ENCODE measurements at places on chromosomes 5 and 9.

DNA sequence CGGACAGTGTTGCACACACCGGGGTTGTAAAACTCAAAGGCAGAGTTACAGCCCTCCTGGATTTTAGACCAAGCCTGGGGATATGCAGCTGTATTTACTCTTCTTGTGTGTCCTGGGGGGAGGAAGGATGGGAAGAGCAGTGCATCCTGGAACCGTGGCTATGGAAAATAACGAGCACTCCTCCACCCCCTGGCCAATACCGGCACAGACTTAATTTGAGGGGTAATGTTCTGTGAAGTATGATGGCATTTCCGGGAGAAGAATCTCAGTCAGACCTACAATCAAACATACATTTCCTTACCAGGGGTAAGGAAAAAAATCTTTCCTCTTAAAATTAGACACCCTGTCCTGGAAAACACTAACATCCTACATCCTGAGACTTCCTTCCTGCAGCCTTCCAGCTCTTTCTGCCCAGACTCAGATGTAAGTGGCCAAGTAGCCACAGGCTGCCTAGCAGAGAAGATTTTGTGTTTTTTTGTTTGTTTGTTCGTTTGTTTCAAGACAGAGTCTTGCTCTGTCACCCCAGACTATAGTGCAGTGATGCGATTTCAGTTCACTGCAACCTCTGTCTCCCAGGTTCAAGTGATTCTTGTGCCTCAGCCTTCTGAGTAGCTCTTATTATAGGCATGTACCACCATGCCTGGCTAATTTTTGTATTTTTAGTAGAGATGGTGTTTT is 11.0 kb upstream of the ERMP1 start:
- DNase-seq = no peak

- DNase-seq = no peak
These were observed 94.6 kb upstream of the DNAH5 start for GRCh38 chr5:14039063-14039462.

DNA sequence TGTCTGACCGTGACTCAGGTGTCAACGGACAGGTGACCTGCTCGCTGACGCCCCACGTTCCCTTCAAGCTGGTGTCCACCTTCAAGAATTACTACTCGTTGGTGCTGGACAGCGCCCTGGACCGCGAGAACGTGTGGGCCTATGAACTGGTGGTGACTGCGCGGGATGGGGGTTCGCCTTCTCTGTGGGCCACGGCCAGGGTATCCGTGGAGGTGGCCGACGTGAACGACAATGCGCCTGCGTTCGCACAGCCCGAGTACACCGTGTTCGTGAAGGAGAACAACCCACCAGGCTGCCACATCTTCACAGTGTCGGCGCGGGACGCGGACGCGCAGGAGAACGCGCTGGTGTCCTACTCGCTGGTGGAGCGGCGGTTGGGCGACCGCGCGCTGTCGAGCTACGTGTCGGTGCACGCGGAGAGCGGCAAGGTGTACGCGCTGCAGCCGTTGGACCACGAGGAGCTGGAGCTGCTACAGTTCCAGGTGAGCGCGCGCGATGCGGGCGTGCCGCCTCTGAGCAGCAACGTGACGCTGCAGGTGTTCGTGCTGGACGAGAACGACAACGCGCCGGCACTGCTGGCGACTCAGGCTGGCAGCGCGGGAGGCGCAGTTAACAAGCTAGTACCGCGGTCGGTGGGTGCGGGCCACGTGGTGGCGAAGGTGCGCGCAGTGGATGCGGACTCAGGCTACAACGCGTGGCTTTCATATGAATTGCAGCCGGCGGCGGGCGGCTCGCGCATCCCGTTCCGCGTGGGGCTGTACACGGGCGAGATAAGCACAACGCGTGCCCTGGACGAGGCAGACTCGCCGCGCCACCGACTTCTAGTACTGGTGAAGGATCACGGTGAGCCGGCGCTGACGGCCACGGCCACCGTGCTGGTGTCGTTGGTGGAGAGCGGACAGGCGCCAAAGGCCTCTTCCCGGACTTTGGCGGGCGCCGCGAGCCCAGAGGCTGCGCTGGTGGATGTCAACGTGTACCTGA is 1.8 kb downstream of the PCDHA11 start:
- DNase-seq = no peak

GRCh38 chr9:93155716-93156474 is 21.8 kb upstream of the NINJ1 start:
- no peak for DNase-seq

DNA sequence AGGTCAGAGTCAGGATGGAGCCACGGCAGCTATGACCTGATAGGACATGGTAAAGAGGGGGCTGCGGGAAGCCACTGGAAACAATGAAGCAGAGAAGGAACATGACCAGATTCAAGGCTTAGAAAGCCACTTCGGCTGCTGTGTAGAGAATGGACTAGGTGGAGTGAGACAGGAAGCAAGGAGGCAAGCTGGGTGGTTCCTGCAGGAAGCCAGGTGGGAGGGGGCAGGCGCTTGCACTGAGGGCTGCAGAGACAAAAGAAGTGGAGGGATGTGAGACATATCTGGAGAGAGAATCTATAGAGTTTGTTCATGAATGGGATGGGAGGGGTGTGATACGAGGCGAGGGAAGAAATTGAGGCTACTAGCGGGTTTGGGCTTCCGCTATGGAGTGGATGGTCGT is 19.0 kb upstream of the N4BP3 start:
- DNase-seq = no peak

- DNase-seq = no peak
These were observed 109.1 kb upstream of the ELL2 start for GRCh38 chr5:96070622-96071225.

DNA sequence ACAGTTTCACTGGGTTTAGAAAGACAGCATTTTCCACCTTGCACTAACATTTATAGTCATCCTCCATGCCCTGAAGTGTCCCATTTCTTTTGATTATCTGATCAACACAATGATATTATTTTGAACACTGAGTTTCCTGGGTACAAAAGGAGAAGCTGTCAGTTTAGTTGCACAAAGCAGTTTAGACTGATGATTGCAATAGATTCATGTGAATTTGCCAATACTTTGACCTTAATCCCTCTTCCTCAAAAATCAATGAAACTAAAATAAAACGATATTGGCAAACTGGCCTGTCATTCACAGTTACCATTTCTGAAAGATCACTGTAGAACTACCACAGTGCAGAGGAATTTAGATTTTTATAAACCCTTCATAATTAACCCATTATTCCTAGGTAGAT is 34.2 kb upstream of the RASGRF2 start:
- no peak for DNase-seq

DNA sequence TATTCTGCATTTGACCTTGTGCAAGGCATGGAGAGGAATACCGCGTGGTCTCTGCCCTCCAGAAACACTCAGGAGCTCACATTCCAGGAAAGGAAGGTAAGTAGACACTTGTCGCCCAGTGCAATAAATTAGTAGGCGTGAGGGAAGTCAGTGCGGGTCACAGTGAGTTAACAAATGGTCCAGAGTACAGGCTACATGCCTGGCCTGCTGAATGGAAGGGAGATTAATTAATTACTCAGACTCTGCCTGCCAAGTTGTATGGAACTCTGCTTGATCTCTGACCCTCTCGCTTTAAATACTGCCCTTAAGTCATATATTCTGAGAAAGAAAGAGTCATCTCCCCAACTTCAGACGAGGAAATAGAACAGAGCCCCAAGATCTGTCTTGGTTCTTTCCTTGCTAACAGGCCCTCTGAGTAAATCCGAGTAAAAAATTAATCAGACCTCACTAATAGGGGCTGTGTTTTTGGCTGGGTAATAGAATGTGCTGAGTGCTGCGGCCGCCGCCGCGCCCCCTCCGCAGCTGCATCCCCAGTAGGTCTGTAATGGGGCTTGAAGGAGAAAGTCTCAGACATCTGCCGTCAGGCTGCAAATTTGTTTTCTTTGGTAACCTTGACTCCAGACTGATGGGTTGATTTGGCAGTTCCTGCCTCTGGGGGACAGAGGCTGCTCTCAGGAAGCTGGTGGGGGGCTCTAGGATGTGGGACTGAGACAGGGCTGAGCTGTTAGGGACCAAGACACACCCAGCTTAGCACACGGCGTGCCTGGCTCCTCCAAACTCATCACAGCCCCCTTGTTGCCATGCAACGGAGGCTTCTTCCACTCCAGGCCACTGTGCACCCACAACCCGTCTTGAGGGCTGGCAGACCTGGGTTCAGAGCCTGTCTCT is 144.4 kb downstream of the NSG2 start:
- no peak for DNase-seq

- no peak for DNase-seq
These were observed 61.6 kb upstream of the ERCC6L2 start for GRCh38 chr9:95813923-95814322.

- no peak for DNase-seq
These were observed 137.8 kb upstream of the ANKH start for GRCh38 chr5:15009420-15009819.

DNA sequence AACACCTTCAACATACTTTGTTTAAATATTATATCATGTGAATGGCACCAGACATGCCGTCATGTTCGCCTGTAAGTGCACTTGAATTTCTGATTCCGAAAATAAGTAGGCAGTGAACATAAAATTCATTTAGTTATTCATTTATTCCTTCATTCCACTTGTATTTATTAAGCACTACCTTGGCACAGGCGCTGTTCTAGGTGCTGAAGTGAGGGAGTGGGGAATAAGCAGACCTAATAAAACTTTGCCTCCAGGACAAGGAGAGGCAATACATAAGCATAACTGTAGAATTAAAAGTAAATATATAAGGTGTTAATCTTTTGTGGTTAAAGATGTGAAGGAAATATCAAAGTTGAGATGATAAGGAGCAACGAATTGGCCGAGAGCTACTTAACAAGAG is 297.4 kb downstream of the TENT4A start:
- no peak for DNase-seq

DNA sequence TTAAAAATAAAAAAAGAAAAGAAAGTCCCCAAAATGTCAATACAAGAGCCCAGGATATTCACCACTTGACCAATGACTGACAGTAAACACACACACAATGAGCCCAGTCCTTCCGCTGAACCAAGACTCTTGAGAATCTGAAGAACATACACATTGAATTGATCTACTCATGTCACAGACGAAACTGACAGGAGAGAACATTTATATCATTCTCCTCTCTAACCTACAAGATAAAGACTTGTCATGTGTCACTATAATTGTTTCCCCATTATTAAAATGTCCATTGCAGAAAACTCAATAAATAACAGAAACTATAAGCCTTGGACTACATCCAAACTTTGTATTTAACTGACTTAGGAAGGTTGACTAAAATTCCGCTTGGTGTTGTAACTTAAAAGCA is 296.7 kb downstream of the EPB41L4A start:
- DNase-seq = no peak

DNA sequence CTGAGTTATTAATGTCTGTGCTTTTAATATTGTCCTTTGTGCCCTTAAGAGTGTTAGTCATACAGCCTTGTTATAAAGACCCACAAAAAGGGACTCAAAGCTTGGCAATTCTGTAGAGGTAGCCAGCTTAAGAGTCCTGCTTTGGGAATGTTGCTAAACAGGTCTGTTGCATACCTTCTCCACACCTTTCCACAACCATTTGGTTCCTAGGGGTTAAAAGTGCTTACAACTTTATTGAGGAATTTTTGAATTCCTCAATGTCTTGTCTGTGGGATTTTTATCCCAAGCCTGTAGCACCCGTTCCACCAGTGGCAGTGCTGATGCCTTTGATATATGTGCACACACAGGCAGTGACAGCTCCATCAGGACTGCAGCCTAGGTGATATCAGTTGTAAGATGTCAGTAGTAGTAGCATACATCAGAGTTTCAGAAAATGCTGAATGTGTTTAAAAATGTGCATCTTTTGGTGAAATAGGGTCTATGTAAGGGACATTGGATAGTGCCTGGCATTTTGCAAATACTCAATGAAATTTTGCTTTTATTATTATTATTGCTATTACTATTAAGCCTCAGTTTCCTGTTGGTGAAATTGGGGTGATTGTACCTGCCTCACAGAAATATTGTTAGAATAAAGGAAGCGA is 68.5 kb downstream of the WWC1 start:
- DNase-seq = no peak

DNA sequence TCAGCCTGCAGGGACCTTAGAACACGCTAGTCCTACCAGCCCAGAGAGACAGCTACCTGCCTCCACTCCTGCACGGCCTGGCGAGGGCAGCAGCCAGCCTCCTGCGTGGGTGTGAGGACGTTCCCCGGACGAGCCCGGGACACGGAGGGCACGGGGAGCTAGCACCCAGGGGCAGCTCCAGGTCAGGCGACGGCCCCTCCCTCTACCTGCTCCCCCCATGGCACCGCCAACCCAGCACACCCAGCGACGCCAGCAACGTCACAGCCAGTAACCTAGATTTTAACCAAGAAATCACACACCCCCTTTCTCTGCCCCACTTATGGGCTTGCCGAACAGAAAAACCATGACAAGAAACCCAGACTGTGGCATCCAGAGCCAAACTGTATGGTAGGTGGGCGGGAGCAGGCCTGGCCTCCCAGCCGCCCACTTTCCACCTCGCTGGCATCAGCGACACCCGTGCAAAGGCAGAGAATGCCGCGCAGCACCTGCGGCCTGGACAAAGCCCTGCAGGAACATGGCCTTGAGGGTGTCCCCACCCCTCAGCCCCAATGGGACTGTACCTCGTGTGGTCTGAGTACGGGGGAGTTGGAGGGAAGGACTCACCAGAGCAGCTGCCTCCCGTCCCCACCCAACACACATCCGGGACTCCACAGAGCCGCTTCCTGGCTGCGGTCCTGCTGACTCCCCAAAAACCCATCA is 47.9 kb downstream of the NACC2 start:
- no peak for DNase-seq

DNA sequence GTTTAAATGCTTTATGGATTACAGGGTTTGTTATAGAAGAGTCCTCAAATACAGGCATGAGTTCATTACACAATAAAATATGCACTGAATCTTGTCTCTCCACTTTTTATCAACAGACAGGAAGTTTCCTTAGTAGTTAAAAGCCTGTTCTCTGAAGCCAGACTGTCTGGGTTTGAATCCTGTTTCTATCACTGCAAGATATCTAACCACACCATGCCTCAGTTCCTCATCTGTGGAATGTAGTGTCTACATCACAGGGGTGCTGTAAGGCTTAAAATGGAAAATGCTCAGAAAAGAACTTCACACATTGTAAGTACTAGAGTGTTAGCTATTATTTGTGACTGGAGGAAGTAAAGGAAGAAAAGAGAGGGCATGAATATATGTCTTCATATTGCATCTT is 9.3 kb downstream of the LIX1 start:
- DNase-seq = no peak
